ENCODE measurements at places on chromosomes 11 and 22. TPM values are rescaled to one million over a fixed set of nuclear protein-coding genes. Genes with fewer than 3 reads are reported as not detected.

Gene TRIM6
- 0.72 TPM for total RNA-seq

Gene PDGFB
- 14.4 TPM for total RNA-seq

Gene LARGE2
- total RNA-seq, result not detected

Gene OR10G6
- total RNA-seq, result not detected

Gene PANX3
- not detected for total RNA-seq

All from cardiac atrium fibroblast (primary cell).